ENCODE measurements at places on chromosomes 16 and 17. TPM values are rescaled to one million over a fixed set of nuclear protein-coding genes. Genes with fewer than 3 reads are reported as not detected.

C17orf107 gene
- 5.4 TPM for total RNA-seq

APOBR gene
- total RNA-seq: not detected

PIMREG gene
- 3.3 TPM for total RNA-seq

CACNG4 gene
- total RNA-seq: 1.2 TPM

KCNJ12 gene
- total RNA-seq: 1.5 TPM
